Lung (tissue), 17 donors: ENCODE measurements at places on chromosomes 3 and 15.

- DNase-seq: no peak
These were observed 537.1 kb downstream of the RSL24D1 start for GRCh38 chr15:54659646-54660045.

GRCh38 chr15:78854833-78855372 is 17.8 kb upstream of the MORF4L1 start:
- DNase-seq: no peak

DNA sequence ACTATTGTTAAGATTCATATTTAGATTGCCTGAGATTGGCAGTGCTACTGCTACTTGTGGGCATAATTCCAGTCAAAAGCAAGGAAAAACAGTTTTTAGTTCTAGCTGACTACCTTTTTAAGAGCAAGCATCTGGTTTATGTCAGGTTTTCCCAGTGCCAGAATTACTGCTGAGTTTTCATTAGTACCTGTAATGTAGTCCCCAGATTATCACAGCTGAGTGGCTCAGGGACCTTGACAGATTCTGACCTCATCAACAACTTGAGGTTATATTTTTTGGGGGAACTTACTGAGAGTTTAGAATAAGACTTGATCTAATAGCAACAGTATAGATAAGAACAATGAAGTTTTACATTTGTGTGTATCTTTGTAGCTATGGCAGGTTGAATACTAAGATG is 31.0 kb downstream of the NXPE3 start:
- no peak for DNase-seq

DNA sequence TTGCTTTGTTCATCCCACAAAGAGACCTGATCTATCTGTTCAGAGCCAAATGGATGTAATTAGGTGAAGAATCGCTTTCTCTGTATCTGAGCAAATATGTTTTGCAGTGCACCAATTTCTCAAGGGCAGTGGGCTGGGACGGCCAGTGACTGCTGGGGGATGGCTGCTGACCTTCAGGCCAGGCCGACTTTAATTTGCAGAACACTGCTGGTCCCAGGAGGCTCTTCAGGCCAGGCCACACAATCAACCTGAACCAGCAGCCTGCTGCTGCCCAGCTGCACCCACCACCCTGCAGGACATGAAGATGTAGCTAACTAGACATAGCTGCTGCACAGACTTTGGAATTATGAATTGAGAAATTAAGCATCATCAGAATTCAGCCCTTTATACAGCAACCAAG is 194.4 kb upstream of the ONECUT1 start:
- DNase-seq: no peak

GRCh38 chr3:56694867-56695683 is 12.0 kb upstream of the TASOR start:
- DNase-seq: no peak

DNA sequence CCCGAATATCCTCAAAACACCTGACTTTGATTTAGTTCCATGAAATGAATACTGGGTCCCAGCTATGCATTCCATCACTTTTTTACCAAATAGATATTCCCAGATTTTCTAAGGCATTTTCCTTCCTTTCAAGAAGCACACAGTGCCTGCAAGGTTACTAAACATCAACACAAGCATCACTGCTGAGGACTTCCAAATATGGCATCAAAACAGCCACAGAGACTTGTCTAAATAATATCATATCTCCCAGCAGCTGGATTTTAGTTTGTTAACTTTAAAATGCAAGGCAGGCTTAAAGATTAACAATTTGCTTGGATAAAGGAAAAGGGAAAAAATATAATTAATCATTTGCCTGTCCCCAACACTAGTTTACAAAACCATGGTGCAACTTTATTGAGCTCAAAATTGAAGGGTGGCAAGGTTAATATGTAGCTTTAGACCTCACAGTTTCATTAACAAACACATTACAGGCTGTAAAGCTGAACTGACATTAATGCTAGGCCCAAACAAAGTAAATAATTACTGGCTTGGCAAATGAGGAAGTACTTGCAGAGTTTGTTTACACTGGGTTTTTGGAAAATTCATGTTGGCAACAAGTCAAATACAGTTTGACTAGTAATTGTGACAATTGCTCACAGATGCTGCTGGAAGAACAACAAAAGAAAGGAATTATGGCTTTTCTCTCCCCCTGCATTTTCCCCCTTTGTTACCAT is 401.7 kb upstream of the CDIN1 start:
- DNase-seq: peak; percentile 98

DNA sequence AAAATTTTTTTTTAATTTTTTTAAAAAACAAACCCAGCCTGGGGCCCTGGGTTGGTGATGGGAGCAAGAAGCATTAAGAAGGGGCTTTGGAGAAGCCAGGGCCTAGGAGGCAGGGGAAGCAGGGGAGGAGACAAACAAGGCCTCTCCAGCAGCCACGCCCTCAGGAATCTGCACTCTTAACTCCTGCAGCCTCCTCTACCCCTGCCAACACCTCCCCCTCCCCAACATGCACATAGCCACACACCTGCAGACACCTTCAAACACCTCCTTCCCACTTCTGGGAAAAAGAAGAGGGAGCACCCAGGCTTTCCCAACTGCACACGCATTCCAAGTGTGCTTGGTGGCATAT is 2.7 kb upstream of the DCAF1 start:
- DNase-seq: no peak

DNA sequence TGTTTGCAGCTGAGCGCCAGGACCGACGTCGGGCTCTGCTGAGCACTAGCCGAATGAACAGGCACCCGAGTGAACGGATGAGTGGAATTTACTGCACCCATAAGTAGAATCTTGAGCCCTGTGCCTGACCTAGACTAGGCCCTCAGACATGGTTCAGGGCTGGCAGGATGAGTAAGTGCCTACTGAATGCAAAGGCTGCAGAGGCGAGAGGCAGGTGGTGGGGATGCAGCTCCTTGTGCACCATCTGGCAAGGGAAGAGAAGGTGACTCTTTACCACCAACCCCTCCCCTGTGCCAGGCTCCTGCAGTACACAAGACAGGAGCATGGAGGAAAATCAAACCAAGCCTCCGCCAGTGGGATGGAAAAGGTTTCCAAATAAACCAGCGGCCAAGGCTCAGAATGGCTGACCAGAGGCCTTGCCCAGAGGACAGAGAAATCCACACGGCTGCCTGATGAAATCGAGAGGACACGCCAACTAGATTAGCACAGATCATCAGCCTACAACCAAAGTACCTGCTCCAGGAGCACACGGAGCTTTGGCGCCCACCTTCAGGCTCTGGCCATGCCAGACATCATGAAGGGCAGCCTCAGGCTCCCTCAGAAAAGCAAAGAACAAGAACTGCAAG is 141.7 kb upstream of the IQSEC1 start:
- no peak for DNase-seq

DNA sequence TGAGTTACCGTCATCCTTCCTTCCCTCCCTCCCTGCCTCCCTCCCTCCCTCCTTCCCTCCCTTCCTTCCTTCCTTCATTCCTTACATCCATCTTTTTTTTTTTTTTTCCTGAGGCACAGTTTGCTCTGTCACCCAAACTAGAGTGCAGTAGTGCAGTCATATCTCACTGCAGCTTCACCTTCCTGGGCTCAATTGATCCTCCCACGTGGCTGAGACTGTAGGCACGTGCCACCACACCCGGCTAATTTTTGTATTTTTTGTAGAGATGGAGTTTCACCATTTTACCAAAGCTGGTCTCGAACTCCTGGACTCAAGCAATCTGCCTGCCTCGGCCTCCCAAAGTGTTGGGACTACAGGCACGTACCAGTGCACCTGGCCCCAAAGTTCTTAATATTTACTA is 25.8 kb downstream of the USP3 start:
- DNase-seq: no peak

- no peak for DNase-seq
These were observed 55.1 kb downstream of the MB21D2 start for GRCh38 chr3:192862408-192863090.

- no peak for DNase-seq
These were observed 66.3 kb downstream of the GTPBP8 start for GRCh38 chr3:113057117-113057516.

- DNase-seq: no peak
These were observed 985.9 kb downstream of the DIPK2A start for GRCh38 chr3:144957398-144958101.

GRCh38 chr3:15797642-15798303 is at the start of gene ANKRD28:
Gene ANKRD28 (minus strand): TSS chr3:15797979. CDS start chr3:15796521, 1,458 bp downstream.
- peak; percentile 91 for DNase-seq

GRCh38 chr15:31346367-31347066 is 19.9 kb downstream of the KLF13 start:
- no peak for DNase-seq

GRCh38 chr15:59689626-59690236 is 611 bp upstream of the BNIP2 start:
- DNase-seq: peak; percentile 74

DNA sequence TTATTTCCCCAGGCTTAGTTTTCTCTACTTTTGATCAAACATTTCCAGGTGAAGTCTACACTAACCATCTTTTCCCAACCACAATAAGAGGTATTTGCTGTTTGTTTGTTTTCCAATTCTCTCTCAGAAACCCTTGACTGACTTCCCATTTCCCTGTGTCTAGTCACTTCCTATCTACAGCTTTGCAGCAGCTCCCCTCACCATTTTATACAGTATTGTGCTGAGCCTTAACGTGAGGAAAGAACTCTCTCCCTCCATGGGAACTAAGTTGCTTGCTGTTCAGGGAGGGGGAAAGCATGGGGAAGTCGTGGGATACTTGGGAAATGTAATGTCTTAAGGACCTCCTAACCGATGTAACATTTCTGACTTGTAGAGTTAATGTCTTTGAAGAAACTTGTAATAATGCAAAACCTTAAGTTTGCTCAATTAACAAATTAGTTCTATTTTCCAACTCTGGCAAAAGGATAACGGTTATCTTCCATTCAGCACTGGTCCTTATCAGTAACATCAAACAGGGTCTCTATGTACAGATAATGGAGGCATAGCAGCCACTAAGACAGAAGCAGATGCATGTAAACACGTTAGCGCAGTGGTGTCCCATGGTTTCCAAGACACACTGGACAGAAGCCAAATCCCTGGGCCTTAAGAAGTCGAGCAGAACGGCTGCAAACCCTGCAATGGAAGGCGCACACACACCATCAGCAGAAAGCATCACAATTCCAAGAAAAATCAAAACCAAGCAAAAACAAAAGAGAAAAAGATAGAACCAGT is 39.7 kb downstream of the NPTN start:
- DNase-seq: peak; percentile 87

DNA sequence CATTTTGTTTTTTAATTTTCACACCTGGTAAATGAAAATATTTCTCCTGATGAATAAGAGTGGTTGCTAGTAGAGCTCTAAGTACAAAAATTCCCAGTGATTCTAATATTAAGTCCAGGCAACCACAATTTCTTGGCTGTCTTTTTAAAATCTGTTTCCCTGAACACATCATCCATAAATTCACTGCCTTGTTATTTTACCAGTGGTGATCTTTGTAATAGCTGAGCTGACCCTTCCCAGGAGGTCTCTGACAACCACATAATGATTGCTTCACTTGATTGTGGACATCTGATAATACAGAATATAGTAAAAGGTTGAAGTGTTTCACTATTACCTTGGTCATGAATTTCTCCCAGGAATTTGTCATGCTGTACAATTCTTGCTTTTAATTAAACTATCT is 13.9 kb upstream of the TOP2B start:
- no peak for DNase-seq

DNA sequence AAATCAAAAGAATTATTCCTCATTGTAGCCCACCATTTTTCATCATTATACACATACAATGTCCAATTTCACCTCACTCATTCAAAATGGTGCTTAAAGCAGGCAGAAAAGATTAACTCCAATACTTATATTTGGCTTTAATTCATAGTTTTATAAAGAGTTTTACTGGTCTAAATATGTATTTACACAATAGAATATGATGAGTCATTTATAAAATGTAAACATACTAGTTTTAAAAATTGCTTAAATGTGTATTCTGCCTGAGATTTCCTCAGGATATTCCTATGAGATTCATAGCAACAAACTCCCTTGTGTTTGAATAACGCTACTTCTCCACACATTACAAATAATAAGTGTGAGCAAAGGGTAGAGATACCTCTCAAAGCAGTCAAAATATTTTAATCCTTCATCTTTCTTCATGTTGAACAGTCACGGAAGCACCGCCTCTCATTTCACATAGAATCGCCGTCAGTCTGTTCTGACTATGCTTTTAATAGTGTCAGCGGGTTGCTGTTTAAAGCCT is 75.7 kb upstream of the GBE1 start:
- DNase-seq: no peak

DNA sequence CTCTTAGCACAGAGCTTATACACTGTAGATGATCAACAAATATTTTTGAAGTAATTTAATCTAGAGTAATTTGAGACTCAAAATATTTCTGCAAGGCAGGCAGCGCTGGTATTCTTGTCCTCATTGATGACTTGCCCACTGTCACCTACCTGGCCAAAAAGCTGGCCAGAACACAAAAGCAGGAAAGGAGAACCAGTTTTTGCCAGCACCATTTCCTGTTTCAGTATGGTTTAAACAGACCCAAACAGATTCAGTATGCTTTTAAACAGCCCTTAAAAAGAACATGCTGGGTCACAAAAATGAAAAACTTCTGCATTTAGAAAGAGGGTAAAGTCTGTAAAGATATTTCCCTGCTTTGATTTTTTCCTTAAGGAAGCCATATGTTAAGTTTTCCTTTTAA is 42.3 kb upstream of the ZNF280D start:
- peak; percentile 24 for DNase-seq

GRCh38 chr3:187165144-187165543 is 25.8 kb upstream of the RPL39L start:
- DNase-seq: peak; percentile 22

DNA sequence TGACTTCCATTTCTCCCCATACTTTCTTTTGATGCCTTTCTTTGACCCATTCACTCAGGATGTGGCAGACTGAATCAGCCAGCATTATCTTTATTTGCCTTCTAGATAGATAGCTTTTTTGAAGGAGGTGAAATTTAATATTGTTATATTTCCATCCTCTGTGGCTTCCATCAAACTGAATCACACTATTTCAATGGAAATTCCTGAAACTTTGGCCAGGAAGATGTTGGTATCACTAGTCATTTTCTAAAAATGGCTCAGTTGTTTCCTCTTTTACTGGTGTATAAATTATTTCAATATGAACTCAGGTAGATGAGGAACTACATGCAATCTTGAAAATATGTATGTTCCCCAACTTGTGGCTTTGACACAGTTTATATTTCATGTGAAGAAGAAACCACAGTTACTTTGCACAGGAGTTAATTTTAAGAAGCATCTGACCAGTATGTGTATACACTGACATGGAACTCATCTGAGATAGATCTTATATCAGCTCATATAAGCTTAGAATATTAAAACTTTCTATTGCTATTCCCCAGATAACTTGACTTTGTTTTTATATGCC is 248.3 kb downstream of the CGGBP1 start:
- no peak for DNase-seq

GRCh38 chr15:29294732-29295325 is 25.2 kb upstream of the NSMCE3 start:
- peak; percentile 80 for DNase-seq

DNA sequence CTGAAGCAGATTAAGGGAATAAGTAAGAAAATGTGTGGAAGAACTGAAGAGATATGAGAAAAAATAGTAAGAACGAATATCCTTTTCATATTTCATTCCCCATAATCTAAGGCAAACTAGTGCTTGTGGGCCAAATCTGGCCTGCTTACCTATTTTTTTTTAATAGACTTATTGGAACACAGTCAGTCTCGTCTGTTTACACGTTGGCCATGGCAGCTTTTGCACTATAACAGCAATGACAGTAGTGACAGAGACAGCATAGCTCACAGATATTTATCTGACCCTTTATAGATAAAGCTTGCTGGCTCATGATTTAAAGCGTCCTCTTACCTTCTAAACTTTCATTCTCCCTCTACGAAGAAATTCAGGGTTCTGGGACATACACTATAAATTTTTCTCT is 50.0 kb upstream of the CDAN1 start:
- no peak for DNase-seq
